ENCODE measurements at places on chromosomes 1 and 21.

- no peak for DNase-seq
Observed at GRCh38 chr1:10710489-10710888, 86.0 kb downstream of the CASZ1 start.

DNA sequence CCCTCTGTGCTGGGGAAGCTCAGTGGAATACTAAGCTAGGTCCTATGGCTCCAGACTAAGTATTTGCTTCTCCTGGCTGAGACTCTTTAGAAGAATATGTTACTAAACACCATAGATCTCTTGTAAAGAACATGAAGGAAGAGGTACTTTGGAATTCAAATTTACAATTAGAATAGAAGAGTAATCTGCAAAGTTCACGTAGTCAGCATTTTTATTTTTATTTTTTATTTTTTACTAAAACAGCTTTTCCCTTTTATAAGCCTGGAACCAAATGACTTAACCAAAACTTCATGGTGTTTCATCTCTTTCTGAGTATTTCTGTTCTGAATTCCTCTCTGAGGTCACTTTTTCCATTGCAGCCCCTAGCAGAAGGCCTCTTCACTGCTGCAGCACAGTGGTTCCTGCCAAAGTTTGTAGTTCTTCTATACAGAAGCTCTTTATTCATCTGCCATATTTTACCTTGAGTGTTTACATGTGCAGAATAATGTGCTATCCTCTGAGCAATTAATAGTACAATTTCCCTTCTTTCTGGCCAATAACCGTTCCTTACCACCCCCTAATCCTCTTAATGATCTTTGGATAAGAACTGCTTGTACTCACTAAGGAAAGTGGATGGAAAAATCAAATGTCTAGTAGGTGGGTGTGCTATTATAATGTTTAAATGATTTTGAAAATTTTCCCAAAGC lies 27.2 kb downstream of the TSEN15 start:
- no peak for DNase-seq

DNA sequence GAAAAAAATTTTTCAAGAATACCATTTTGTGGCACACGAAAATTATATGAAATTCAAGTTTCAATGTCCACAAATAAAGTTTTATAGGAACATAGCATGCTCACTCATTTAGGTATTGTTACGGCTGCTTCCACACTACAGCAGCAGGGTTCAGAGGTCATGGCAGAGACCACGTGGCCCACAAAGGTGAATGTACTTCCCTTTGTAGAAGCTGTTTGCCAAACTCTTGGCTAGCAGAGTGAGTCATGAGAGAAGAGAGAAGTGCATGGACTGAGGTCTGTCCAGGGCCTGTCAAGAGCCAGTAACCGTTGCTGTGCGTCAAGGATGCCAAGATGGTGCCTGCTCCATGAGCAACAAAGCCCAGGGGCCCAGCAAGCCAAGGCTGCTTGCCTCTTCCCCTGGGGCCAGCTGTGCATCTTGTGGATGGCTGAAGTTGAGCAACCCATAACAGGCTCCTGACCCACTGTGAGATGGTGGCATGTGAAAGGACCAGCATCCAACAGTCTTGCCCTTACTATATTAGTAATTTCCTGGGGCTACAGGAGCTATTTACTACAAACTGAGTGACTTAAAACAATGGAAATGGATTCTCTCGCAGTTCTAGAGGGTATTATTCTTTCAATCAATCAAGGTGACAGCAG lies 64.8 kb upstream of the ATP5PO start:
- DNase-seq = no peak

- no peak for DNase-seq
Observed at GRCh38 chr1:80594013-80594412, 1206.7 kb upstream of the ADGRL2 start.

GRCh38 chr1:54256522-54257345 lies 56.8 kb downstream of the MRPL37 start:
- DNase-seq = no peak

DNA sequence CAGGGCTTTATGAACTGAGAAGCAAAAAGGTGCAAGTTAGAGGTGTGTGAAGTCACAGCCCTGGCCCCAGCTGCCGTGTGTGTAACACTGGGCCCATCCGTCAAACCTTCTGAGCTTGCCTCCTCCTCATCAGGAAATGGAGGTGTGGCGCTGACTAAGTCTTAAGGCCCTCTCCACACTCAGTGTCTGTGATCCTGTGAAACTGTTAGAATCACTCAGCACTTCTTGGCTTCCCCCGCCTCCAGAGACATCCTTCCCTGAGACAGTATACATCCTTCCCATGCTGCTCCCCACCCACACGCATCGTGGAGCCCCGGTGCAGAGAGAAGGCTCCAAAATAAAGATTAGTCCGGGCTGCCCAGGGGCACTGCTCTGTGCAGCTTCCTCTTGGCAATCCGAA lies 33.3 kb downstream of the LRP8 start:
- no peak for DNase-seq

GRCh38 chr1:118479351-118479750 lies 294.3 kb upstream of the SPAG17 start:
- DNase-seq = no peak

GRCh38 chr1:24442764-24443163 lies 27.2 kb downstream of the NIPAL3 start:
- no peak for DNase-seq

GRCh38 chr1:21781815-21782348 lies 1.1 kb downstream of the USP48 start:
- no peak for DNase-seq

DNA sequence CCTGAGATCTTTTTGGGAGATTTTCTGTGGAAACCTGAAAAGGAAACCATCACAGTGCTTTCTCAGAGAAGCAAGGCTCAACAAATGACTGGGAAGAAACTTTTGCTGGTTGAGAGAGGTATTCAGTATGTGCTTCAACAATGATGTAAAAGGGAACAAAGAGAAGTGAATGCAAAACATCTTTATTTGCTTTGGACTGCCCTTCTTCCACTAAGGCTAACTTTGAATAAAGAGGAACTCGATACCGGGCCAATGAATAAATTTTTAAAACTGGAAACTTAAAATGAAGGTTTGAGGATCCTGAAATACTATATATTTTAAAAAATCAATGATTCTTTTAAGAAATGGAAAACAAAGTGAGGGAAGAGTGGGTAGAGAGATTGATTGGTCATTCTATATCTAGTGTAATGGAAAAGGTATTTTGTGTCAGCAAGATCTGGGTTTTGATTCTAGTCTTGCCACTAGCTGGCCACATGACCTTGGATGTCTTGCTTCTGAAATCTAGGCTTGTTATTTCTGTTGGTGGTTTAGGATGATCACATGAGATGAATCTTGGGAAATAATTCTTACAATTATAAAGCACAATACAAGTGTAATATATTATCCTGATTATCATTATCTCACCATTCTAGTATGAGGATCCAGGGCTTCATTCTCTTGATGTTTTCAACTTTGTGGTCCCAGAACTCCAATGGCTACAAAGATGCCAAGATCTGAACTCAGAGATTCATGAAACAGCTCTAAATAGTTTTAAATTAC lies 34.6 kb upstream of the APOBEC4 start:
- DNase-seq = no peak

GRCh38 chr1:81978945-81979344 lies 178.2 kb downstream of the ADGRL2 start:
- no peak for DNase-seq

DNA sequence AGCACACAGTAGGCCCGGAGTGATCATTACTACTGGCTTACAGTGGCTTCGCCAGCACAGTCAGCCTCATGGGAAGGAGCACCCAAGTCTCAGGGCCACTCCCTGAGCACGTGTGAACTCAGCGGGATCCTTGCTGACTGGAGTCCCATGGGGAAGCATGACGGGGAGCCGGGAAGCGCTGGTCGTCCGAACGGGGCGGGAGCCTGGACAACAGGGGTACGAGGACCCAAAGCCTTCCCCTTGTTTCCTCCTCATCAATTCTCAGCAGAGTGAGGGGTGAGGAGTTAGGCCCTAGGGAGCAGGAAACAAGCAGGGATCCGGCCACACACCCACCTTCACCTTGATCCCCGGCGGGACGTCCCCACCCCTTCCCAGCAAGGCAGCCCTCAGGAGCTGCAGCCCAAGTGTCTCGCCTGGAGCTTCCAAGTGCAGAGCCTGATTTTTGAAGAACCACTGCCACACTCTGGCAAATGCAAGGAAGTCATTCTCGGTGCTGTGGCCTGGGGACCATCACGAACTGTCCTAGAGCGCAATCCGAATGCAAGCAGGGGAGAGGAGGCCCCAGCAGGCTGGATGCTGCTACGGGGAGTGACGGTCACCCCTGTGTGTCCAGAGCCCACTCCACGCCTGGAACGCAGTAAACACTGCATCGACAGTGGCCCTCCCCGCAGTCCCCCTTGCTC lies 35.5 kb downstream of the TOMM20 start:
- DNase-seq = no peak

DNA sequence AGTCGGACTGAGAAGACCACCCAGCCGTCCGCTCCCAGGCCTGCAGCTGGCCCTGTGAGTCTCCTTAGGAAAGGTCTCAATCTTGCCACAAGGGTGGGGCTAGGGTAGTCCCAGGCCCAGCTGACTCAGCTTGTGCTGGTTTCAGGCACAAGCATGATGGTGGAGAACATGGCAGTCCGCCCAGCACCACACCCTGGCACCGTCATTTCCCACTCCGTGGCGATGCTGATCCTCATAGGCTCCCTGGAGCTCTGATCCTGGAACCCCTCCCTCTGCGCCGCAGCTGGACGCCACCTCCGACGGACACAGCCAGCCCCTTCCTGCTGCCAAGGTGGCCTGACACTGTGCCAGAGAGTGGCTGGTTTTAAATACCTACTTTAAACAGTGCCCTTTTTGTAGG lies 10.7 kb downstream of the TMEM81 start:
- DNase-seq = no peak

GRCh38 chr1:202697038-202697437 lies 13.2 kb downstream of the SYT2 start:
- no peak for DNase-seq

DNA sequence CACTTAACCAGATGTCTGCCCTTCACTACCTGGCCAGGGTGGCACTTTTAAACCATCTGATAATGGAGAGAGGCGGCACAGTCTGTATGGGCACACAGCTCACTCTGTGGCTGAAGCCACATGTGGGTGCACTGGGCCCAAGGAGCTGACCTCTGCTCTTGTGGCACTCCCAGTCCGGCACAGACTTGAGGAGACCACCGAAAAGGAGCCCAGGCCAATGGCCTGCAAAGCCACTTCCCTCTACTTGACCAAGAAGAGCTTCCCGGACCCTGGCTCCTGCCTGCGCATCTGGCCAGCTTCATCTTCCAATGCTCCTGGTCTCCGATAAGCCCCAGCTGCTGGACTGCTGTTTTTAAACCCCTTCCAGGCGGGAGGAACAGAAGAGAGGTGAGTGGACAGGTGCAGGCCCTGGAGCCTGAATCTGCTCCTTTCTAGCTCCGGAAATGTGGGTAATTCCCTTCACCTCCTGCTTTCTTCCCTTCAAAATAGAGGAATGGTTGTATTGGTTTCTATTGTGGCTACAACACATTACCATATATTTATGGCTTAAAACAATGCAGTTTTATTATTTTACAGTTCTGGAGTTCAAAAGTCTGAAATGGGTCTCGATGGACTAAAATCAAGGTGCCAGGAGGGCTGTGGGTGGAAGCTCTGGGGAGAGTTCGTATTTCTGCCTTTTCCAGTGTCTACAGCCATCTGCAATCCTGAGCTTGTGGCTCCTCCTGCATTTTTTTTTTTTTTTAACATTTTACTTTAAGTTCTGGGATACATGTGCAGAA lies 11.6 kb downstream of the GNG4 start:
- no peak for DNase-seq

DNA sequence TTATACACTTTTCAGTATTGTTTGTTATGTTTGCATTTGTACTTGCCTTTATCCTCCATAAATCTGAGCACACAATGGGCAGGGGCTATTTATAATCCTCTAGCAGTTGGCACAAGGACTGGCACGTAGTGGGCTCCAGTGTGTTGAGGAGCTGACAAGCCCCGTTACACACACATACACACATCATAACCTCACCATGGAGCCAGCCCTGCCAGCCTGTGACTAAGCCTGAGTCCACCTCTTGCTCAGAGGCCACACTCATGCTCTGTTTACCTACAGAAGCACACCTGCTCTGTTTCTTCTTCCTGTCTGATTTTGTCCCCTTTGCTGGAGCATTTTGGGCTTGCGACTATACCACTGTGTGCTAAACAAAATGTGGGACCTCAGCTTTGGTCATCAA lies 64.5 kb upstream of the SPATA6 start:
- no peak for DNase-seq

DNA sequence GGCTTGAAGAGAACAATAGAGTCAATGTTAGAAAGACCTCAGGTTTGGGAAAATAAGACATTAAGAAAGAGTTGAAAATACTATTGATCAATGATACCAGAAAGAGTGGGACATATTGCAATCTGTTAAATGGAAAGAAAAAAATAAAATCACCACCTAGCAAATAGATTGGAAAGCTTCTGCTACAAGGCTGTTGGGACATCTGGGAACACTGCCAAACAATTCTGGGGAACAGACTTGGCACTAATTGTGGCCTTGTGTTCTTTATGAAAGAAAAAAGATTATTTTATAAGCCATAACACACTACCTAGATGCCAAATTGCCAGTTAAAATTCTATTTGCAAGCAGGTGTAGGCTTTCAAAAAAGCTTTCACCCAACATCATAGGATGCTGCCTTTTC lies 137.8 kb downstream of the TSEN15 start:
- DNase-seq = no peak

DNA sequence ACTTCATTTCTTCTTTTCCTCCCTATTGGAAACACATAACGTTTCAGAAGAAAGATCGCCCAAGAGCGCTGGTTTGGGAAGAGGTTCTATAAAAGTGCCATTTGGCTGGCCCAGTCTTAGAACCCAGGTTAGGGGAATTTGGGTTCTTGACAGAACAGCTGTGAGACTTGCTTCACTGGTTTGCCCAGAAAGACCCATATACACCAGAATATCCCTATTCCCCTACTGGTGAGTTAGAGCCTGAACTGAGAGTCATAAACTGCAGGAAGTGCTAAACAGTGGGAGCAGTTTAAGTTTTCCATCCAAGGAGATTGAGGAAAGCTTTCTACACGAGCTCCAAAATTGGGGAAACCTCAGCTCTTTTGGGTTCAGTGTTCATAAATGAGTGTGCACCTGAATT lies 275.2 kb downstream of the VAV3 start:
- DNase-seq = no peak

DNA sequence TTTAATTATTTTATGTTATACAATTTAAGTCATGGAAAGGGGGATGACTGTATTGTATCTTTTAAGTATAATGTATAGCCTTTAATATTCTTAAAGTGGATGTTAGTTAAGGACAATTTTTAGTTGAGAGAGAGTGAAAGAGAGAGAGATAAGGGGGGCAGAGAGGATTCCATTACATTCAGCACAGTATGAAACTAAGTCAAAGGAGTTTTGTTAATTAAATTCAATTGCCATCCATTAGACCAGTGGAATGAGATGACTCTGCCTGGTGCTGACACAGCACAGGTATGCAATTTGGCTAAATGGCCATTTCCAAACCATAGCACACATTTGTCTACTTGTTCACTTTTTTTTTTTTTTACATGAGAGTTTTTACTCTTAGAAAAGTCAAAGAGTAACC lies 27.5 kb downstream of the NFIA start:
- DNase-seq = no peak
